Activated T-helper 1 cell treated with anti-CD3 and anti-CD28 coated beads, Interleukin-12 subunit alpha, Interleukin-12 subunit beta, Interleukin-2, Interleukin-4 antibody, amounts not matched to agents 30 ng/mL and 10 ng/mL and 1 ng/mL, durations not matched to agents 14 hours and 24 hours and 36 hours (primary cell): ENCODE measurements at places on chromosomes 16 and 17. TPM values are rescaled to one million over a fixed set of nuclear protein-coding genes. Genes with fewer than 3 reads are reported as not detected.
A peak's percentile ranks its signal among the peaks of the same experiment; 100 is the strongest.

DNA sequence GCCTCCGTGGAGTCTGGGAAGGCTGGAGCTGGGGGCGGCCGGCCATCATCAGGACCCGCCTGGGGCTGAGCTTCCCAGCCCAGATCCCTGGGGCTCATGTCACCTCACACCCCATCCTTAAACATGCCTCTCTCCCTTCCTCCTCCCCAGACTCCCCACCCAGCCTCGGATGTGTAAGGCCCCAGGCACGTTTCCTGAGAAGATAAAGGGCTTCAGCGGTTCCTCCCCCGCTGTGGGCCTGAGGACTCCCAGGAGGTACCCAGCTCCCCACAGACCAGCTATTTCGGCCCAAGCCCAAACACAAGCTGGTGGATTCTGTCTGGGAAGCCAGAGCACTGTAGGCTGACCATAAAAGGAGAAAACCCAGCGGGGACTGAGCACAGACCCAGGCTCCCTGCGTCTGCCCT, 49.2 kb downstream of the MYH11 start:
- no peak overlapping the region for H3K4me3 ChIP-seq
- no peaks in the 10 kb centered on the region for H3K36me3 ChIP-seq
- H3K27ac ChIP-seq: no peak overlapping the region

MYOCD gene
- total RNA-seq: not detected in 2 replicates

DNA sequence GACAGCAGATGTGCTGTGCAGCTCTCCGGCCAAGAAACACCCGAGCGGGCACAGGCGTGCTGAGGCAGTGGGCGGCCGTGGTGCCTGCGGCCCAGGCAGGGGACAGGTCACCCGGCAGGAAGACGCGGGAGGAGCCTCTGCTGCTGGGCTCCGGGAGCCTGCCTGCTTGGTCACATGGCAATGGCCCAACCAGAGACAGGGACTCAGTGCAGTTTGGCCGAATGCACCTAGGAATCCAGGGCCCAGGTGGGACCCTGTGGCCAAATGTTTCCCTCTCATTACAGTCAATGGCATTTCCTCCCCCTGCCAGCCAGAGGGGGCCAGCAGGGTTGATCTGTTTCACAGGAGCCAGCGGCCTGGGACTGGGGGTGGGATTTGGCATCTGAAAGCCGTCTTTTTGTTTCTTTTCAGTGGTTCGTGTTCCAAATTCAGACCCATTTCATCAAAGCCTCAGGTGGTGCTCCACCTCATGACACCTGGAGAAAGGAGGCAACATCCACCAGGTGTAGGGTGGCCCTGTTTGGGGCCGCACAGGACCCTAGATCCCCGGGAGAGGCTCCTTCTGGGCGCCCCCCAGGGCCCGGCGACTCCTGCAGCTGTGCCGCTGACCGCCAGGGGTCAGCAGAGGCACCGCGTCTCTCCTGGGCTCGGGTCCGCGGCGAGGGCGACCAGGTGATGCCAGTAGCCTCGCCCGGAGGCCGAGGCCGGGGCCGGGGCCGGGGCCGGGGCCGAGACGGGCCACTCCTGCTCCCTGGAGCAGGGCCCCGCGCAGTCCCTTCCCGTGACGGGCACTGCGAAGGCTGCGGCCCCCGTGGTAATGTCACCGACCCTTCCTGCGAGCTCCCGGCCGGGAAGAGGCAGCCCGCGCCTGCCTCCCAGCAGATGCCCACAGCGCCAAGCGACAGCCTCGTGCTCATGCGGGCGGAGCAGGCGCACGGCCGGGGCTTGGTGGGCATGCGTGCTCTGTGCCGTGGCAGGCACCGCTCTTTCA, 118.5 kb downstream of the C16orf78 start:
- DNase-seq: no peak
- H3K4me1 ChIP-seq: no peaks in the 10 kb centered on the region
- H3K36me3 ChIP-seq: no peaks in the 10 kb centered on the region
- no peak overlapping the region for H3K27ac ChIP-seq
- peaks cover 4% of the 10 kb centered on the region for H3K27me3 ChIP-seq

DNA sequence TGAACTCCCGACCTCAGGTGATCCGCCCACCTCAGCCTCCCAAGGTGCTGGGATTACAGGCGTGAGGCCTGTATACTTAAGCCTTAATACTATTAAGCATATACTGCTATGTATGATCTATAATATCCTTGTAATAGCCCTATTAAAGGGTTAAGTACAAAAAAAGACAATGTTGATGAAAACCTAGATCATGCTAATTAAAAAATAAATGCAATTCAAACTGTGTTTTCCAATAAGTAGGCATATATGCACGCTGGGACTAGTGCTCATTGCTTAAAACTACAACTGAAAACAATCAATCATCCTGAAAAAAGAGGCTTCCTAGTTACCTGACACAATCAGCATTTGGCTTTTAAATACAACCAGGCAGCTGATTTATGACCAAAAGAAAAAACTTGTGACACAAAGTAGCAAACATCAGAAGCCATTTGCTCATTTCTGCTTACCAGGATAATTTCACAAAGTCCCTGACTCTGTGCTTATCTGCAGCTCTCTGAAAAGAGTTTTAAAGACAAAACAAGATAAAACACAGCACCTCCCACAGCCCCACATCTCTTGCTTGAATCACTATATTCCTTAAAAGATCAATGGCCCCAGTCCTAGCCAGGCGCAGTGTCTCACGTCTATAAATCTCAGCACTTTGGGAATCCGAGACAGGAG, 11.1 kb downstream of the ZNF385C start:
- DNase-seq: no peak
- no peaks in the 10 kb centered on the region for H3K36me3 ChIP-seq
- no peak overlapping the region for H3K4me3 ChIP-seq
- H3K27ac ChIP-seq: no peak overlapping the region

GRCh38 chr17:48541577-48542113, 3.3 kb downstream of the HOXB2 start:
- DNase-seq: peak; percentile 27
- peak overlapping the region; percentile 91 for H3K4me3 ChIP-seq
- H3K27me3 ChIP-seq: peaks cover 8% of the 10 kb centered on the region
- H3K4me1 ChIP-seq: peaks cover 41% of the 10 kb centered on the region
- H3K36me3 ChIP-seq: peaks cover 13% of the 10 kb centered on the region

GRCh38 chr16:11105038-11105903, 150.7 kb downstream of the SOCS1 start:
- peak; percentile 44 for DNase-seq
- no peaks in the 10 kb centered on the region for H3K27me3 ChIP-seq
- H3K4me1 ChIP-seq: peaks cover 75% of the 10 kb centered on the region
- peak overlapping the region; percentile 88 for H3K27ac ChIP-seq
- H3K36me3 ChIP-seq: peaks cover 16% of the 10 kb centered on the region

MRPL12 gene
- 232 TPM in 2 replicates for total RNA-seq

DNA sequence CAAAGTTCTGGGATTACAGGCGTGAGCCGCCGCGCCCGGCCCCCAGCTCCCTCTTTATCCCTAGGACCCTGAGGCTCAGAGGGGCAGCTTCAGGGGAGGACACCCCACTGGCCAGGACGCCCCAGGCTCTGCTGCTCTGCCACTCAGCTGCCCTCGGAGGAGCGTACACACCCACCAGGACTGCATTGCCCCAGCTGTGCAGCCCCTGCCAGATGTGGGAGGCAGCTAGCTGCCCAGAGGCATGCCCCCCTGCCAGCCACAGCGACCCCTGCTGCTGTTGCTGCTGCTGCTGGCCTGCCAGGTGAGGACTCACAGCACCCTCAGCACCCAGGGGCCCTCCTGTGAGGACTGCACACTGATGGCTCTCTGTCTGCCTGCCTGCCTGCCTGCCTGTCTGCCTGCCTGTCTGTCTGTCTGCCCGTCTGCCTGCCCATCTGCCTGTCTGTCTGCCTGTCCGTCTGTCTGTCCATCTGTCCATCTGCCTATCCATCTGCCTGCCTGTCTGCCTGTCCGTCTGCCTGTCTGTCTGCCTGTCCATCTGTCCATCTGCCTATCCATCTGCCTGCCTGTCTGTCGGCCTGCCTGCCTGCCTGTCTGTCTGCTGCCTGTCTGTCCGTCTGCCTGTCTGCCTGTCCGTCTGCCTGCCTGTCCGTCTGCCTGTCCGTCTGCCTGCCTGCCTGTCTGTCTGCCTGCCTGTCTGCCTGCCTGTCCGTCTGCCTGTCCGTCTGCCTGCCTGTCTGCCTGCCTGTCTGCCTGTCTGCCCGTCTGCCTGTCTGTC, 5.0 kb downstream of the GCGR start:
- no peaks in the 10 kb centered on the region for H3K4me1 ChIP-seq
- no peak overlapping the region for H3K4me3 ChIP-seq

MEFV gene
- total RNA-seq: not detected in 2 replicates

OR1A1 gene
- not detected in 2 replicates for total RNA-seq

DNA sequence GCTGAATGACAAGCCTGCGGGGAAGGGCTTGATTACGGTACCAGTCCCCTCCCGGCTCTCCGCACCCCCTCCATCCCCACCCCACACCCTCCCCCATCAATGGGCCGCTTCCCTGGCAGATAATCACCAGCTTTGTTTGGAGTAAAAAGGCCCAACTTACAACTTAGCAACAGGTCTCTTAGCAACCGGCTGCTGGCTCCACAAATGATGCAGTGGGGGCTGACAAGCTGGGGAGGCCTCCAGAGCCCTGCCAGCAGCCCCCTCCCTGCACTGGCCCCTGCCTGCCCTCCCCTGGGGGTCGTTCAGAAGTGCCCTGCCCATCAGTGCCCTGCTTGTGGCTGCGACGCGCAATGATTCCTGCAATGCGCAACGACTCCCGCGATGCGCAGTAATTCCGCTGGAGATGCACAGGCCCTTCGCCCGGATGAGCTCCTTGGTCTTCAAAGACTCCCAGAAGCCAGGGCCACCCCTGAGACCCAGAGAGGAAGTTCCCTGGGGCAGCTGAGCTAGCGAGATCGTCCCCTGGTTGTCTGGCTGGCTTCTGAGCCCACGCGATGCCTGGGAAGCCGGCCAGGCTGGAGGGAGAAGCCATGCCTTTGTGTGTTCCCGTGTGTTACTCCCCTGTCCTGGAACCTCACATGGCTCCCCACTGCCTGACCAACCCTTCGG, 23.3 kb downstream of the CPNE2 start:
- H3K4me1 ChIP-seq: no peaks in the 10 kb centered on the region
- H3K27me3 ChIP-seq: no peaks in the 10 kb centered on the region
- H3K36me3 ChIP-seq: no peaks in the 10 kb centered on the region

KRT20 gene
- not detected in 2 replicates for total RNA-seq

- H3K36me3 ChIP-seq: no peaks in the 10 kb centered on the region
- no peak overlapping the region for H3K27ac ChIP-seq
- no peak for DNase-seq
- H3K4me3 ChIP-seq: no peak overlapping the region
- H3K27me3 ChIP-seq: peaks cover 22% of the 10 kb centered on the region
Measured at GRCh38 chr17:7824021-7824924, 9.7 kb upstream of the KDM6B start.

- H3K4me1 ChIP-seq: peaks cover 34% of the 10 kb centered on the region
- H3K27ac ChIP-seq: no peak overlapping the region
- peak overlapping the region; percentile 85 for H3K4me3 ChIP-seq
- H3K36me3 ChIP-seq: peaks cover 5% of the 10 kb centered on the region
Measured at GRCh38 chr16:85026703-85027102, 892 bp upstream of the KIAA0513 start.

CA7 gene
- 0.13 and 0.39 TPM in 2 replicates for total RNA-seq

DNA sequence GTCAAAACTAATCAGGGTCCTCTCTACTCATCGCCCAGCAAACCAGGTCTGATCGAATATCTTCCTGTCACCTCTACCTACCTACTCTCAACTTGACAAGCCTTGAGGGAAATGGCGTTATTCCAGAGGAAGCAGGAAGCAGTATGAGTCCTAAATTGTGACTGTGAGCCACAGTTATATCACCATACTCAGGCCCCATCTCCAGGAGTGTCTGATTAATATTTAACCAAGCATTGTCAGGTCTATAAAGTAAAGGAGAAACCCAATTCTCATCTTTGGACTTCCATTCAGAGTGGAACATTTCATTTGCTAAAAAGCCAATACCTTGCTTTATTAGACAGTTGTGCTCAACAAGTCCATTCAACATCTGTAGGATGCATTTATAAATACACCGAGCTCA, 17.8 kb upstream of the CLEC3A start:
- no peak overlapping the region for H3K27ac ChIP-seq
- DNase-seq: no peak
- H3K27me3 ChIP-seq: peaks cover 2% of the 10 kb centered on the region
- no peak overlapping the region for H3K4me3 ChIP-seq

- no peaks in the 10 kb centered on the region for H3K27me3 ChIP-seq
- no peak overlapping the region for H3K4me3 ChIP-seq
- peaks cover 6% of the 10 kb centered on the region for H3K4me1 ChIP-seq
- no peak overlapping the region for H3K27ac ChIP-seq
- DNase-seq: no peak
- H3K36me3 ChIP-seq: peaks cover 29% of the 10 kb centered on the region
Measured at GRCh38 chr17:46063241-46063640, 64.2 kb downstream of the STH start.

DNA sequence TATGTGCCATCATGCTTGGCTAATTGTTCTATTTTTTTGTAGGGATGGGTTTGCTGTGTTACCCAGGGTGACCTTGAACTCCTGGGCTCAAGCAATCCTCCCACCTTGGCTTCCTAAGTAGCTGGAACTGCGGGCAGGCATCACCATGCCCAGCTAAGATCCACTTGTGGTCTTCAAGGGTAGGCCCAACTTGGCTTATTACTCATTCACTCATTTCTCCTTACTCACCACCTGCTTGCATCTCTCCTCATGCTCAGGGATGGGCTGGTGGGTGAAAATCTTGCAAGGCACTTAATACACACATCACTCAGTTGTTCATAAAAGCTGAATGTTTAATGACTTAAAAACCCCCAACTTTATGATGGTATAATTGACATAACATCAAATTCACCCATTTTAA, 207.8 kb downstream of the SHISA9 start:
- H3K27ac ChIP-seq: no peak overlapping the region
- no peaks in the 10 kb centered on the region for H3K27me3 ChIP-seq
- H3K4me3 ChIP-seq: no peak overlapping the region
- H3K36me3 ChIP-seq: no peaks in the 10 kb centered on the region
- DNase-seq: no peak
- no peaks in the 10 kb centered on the region for H3K4me1 ChIP-seq

- no peak for DNase-seq
- peaks cover 55% of the 10 kb centered on the region for H3K4me1 ChIP-seq
- H3K27ac ChIP-seq: no peak overlapping the region
- no peaks in the 10 kb centered on the region for H3K27me3 ChIP-seq
Measured at GRCh38 chr17:82868715-82869131, 28.9 kb upstream of the ZNF750 start.

- no peak overlapping the region for H3K27ac ChIP-seq
- H3K4me1 ChIP-seq: peaks cover 31% of the 10 kb centered on the region
- no peak overlapping the region for H3K4me3 ChIP-seq
- H3K27me3 ChIP-seq: no peaks in the 10 kb centered on the region
- H3K36me3 ChIP-seq: no peaks in the 10 kb centered on the region
Measured at GRCh38 chr16:82643136-82643535, 16.4 kb downstream of the CDH13 start.
